Panc1 (cell line): ENCODE measurements at places on chromosomes 12 and 14.
A peak's percentile ranks its signal among the peaks of the same experiment; 100 is the strongest.

DNA sequence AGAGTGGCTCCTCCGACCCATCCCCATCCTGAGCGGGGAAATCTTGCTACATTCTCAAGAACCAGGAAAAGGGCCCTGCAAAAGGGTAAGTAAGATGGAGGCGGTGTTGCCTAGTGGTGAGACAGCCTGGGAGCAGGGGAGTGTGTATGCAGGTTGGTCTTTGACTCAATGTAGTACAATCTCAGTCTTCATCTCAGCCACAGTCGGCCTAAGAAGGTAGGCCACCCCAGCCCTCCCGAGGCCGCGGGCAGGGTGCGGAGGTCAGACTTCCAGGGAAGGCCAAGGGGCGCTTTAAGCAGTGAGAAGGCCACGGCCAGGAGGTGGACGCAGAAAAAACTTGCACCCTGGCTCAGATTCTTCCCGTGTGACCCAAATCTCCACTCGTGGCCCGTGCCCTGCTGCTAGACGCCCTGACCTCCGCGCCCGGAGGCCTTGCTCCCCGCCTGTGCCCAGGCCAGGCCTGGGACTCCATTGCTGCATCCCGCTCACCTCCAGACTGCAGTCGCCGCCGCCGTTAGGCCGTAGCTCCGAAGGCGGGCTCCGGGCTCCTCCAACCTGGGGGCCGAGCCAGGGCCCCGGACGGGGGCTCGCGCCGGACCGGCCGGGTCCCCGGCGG, 435 bp downstream of the FOXM1 start:
- no peaks in the 10 kb centered on the region for H3K27me3 ChIP-seq
- H3K4me1 ChIP-seq = peaks cover 7% of the 10 kb centered on the region
- H3K4me3 ChIP-seq = peak overlapping the region; percentile 83
- peak overlapping the region; percentile 96 for H3K27ac ChIP-seq
- DNase-seq = no peak
- peaks cover 5% of the 10 kb centered on the region for H3K36me3 ChIP-seq

GRCh38 chr12:59548930-59549329, 46.9 kb upstream of the SLC16A7 start:
- H3K27me3 ChIP-seq = no peaks in the 10 kb centered on the region
- H3K36me3 ChIP-seq = no peaks in the 10 kb centered on the region
- no peak overlapping the region for H3K27ac ChIP-seq
- no peak for DNase-seq

- H3K27ac ChIP-seq = no peak overlapping the region
- H3K4me1 ChIP-seq = no peaks in the 10 kb centered on the region
- DNase-seq = no peak
- no peaks in the 10 kb centered on the region for H3K27me3 ChIP-seq
Measured at GRCh38 chr14:24908592-24909236, 141.2 kb downstream of the STXBP6 start.

- H3K4me3 ChIP-seq = no peak overlapping the region
- H3K36me3 ChIP-seq = no peaks in the 10 kb centered on the region
- H3K4me1 ChIP-seq = peaks cover 14% of the 10 kb centered on the region
Measured at GRCh38 chr12:31749024-31749704, 20.3 kb upstream of the AMN1 start.

GRCh38 chr14:23621204-23621931, 14.8 kb upstream of the DHRS2 start:
- no peak overlapping the region for H3K4me3 ChIP-seq
- no peak overlapping the region for H3K27ac ChIP-seq
- H3K36me3 ChIP-seq = no peaks in the 10 kb centered on the region

DNA sequence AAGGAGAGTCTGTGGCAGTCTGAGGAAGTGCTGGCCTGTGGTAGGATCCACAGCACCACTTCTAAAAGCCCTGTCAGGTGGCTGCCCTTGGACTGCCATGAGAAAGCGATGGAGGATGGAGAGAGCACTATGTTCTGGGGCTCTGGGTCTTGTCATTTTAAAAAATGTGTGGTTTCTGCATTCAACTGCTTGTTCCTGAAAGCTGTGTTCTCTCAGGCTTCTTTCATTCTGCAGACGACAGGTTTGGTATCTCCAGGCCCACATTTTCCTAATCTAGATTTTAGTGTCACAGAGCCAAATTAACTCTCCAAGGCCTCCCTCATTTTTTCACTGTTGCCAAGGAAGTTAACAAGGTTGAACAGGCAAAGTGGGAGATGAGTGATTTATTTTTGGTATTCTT, 10.5 kb downstream of the OVCH1 start:
- no peaks in the 10 kb centered on the region for H3K36me3 ChIP-seq
- peaks cover 8% of the 10 kb centered on the region; the same call in 1 of the 2 replicates for H3K27me3 ChIP-seq
- no peaks in the 10 kb centered on the region for H3K4me1 ChIP-seq
- no peak overlapping the region for H3K27ac ChIP-seq
- no peak overlapping the region for H3K4me3 ChIP-seq
- no peak for DNase-seq

GRCh38 chr12:123973552-123974341, 732 bp downstream of the ZNF664 start:
- H3K36me3 ChIP-seq = peaks cover 10% of the 10 kb centered on the region
- H3K4me3 ChIP-seq = peak overlapping the region; percentile 82
- H3K27ac ChIP-seq = peak overlapping the region; percentile 82
- H3K27me3 ChIP-seq = no peaks in the 10 kb centered on the region

DNA sequence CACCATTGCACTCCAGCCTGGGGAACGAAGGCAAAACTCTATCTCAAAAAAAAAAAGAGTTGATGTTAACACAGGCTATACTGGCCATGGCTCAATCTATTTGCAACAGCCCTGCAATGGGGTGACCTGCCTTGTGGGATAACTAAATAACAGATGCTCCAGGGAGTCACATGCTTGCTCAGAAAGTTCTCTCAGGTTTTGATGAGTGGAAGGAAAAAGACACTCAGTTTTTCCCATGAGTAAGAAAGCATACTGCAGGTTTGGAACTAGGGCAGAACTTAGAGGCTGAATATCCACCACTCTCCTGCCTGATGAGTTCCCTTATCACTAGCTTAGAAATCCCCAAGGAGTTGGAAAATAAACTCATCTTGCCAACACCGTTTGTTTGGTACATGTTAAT, 16.9 kb downstream of the WSB2 start:
- no peaks in the 10 kb centered on the region for H3K27me3 ChIP-seq
- H3K4me1 ChIP-seq = peaks cover 5% of the 10 kb centered on the region; the same call in 1 of the 2 replicates
- DNase-seq = no peak
- H3K4me3 ChIP-seq = no peak overlapping the region

GRCh38 chr12:66397574-66398290, 95.4 kb downstream of the HELB start:
- no peaks in the 10 kb centered on the region for H3K36me3 ChIP-seq
- H3K4me3 ChIP-seq = no peak overlapping the region
- no peaks in the 10 kb centered on the region for H3K4me1 ChIP-seq
- no peak overlapping the region for H3K27ac ChIP-seq
- DNase-seq = no peak
- peaks cover 2% of the 10 kb centered on the region for H3K27me3 ChIP-seq

DNA sequence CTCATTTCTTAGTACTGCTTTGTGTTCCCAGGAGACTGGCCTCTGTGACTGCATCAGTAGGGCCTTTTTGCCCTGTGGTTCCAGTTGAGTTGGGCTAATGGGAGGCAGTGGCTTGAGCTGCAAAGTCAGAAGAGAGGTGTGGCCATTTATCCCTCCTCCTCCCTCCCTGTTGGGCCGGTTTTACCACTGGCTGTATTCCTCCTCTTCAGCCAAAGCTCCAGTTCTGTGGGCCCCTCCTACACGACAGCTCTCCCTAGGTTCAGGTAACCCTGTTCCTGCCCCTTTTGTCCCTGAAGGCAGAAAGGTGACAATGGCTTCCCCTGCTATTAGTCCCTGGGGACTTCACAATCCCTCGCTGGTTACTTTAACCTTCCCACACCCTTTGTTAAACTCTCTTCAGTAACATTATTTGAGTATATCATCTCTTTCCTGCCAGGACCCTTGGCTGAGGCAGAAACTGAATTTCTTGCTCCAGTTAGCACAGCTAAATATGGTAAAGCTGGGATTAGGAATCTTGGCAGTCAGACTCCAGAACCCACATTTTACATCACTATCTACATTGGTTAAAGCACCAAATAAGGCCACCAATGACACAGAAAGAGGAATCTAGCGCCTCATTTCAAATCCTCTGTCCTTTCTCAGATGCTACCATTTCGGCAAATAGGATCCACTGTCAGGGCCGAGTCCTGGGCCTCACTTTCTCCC, 121.9 kb upstream of the SLC35F4 start:
- no peaks in the 10 kb centered on the region for H3K27me3 ChIP-seq
- no peaks in the 10 kb centered on the region for H3K4me1 ChIP-seq
- no peaks in the 10 kb centered on the region for H3K36me3 ChIP-seq
- no peak overlapping the region for H3K27ac ChIP-seq

DNA sequence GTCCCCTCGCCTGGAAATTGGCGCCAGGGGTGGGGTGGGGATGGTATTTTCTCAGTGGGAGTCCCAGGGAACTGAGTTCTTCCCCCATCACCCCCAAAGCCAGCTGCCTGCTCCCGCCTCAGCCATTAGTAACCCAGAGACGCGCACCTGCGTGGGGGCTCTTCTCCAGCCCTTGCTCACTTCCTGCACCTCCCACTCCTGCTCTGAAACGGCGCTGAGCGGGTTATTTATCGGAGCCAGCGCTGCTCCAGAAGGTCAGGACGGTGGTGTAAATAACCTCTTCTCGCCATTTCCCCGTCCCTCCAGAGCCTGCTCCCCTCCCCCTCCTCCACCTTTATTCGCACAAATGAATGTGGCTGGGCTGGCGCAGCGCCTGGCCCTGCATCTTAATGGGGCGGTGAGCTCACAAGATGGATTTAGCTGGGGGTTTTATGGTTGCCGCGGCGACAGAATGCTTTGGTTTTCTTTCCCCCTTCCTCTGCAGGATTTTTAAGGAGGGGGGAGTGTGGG, 12.2 kb downstream of the GPR84 start:
- no peak for DNase-seq
- no peak overlapping the region for H3K4me3 ChIP-seq
- peaks cover 7% of the 10 kb centered on the region for H3K4me1 ChIP-seq
- H3K27ac ChIP-seq = no peak overlapping the region

GRCh38 chr14:52012635-52013034, 23.3 kb downstream of the RTRAF start:
- H3K27me3 ChIP-seq = no peaks in the 10 kb centered on the region; the same call in 1 of the 2 replicates
- DNase-seq = no peak
- H3K36me3 ChIP-seq = peaks cover 2% of the 10 kb centered on the region
- H3K4me3 ChIP-seq = no peak overlapping the region
- no peaks in the 10 kb centered on the region for H3K4me1 ChIP-seq

DNA sequence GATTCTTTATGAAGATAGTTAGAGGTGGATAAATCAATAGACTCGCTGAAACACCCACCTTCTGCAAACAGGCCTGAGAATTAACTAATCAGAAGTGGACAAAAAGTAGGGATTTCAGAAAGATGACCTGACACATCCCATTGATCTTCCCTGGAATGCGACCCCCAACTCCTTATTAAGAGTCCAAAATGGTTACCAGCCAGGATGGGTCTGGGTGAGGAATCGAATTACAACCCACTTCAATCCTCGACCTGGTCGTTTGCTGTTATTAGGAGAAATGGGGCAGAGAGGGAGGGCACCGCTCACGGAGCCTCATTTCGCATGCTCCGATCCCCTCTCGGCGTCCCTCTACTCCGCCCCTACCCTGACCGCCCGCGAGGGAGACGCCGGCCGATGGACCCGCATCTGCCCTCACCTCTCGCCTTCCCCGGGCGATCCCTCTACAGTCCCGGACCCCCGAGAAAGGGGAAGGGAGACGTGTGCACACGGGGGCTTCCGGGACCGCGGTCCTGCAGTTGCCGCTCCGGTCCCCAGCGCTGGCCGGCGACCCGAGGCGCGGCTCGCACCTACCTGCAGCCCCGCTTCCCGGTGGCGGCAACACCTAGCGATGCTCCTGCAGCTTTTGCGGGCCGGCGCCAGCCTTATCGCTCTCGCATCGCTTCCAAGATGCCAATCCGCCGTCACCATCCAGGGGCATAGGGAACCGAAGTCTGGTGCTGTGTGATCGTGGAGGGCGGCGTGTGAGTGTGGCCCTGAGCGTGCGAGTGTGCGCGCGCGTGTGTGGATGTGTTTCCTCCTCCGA, 69.3 kb upstream of the USP15 start:
- no peak overlapping the region for H3K27ac ChIP-seq
- H3K36me3 ChIP-seq = no peaks in the 10 kb centered on the region
- no peak for DNase-seq
- H3K4me1 ChIP-seq = peaks cover 3% of the 10 kb centered on the region; the same call in 1 of the 2 replicates
- no peak overlapping the region for H3K4me3 ChIP-seq
- peaks cover 10% of the 10 kb centered on the region for H3K27me3 ChIP-seq

DNA sequence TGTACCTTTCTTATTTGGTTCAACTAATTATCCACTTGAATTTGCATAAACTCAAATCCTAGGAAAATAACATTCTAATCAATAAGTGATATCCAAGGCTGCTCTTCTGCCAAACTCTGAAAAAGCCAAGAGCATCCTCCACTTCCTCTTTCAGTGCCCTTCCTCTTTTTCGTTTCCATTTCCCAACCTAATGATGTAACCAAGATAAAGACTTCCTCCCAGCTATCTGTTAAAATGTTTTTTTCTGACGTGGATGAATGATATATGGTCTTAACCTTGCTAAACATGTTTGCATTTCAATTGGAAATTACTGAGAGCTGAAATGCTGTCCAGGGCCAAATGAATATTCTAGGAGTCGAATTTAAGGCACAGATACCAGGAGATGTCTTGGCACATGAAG, 459.5 kb upstream of the PDE3A start:
- DNase-seq = no peak
- no peaks in the 10 kb centered on the region for H3K4me1 ChIP-seq
- H3K27ac ChIP-seq = no peak overlapping the region
- no peaks in the 10 kb centered on the region for H3K36me3 ChIP-seq
- no peak overlapping the region for H3K4me3 ChIP-seq

- H3K4me1 ChIP-seq = no peaks in the 10 kb centered on the region
- H3K4me3 ChIP-seq = no peak overlapping the region
- H3K36me3 ChIP-seq = no peaks in the 10 kb centered on the region
Measured at GRCh38 chr14:85027681-85028370, 502.1 kb upstream of the FLRT2 start.

DNA sequence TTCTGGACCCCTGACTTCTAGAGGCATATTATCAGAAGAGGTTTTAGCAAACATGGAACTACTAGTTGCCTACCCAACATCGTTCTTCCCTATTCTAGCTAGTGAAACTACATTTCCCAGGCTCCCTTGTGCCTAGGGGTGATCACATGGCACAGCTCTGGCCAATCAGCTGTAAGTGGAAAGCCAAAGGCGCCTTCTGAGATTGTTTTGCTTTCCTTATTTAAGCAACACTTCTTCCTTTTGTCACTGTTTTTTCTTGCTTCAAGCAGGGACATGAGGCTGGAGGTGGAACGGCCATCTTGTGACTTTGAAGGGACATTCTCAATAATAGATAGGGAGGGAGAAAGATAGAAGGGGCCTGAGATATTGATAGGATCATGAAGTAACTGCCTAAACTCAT, 136.7 kb downstream of the ZNF664 start:
- H3K27ac ChIP-seq = no peak overlapping the region
- no peaks in the 10 kb centered on the region for H3K27me3 ChIP-seq
- DNase-seq = no peak
- no peak overlapping the region for H3K4me3 ChIP-seq
- no peaks in the 10 kb centered on the region for H3K4me1 ChIP-seq
- H3K36me3 ChIP-seq = no peaks in the 10 kb centered on the region

DNA sequence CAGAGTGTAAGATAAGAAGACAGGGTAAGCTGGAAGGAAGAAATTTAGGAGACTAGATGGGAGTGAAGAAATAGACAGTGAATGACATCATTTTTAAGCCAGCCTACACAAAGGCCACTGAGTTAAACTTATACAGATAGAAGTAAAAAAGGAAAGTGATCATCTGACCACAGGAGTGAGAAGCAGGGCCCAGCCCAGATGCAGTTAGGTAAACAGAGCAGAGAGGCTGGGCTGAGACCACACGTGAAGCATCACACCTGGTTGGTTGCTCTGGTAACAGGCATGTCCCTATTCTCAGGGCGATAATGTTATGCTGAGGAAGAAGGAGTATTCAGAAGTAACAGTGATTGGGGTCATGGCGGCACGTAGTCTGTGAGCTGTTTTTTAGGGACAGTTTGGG, 1079.4 kb downstream of the AACS start:
- no peak overlapping the region for H3K4me3 ChIP-seq
- no peaks in the 10 kb centered on the region for H3K36me3 ChIP-seq
- H3K27ac ChIP-seq = no peak overlapping the region
- no peaks in the 10 kb centered on the region for H3K27me3 ChIP-seq
- DNase-seq = no peak
- H3K4me1 ChIP-seq = no peaks in the 10 kb centered on the region
